ENCODE measurements at places on chromosomes 7 and 10.

GRCh38 chr7:132392713-132393112 lies 183.6 kb downstream of the PLXNA4 start:
- no peak for DNase-seq

- no peak for DNase-seq
Measured at GRCh38 chr10:24952707-24953645, 570 bp upstream of the PRTFDC1 start.

GRCh38 chr7:108059526-108059925 lies 56.6 kb upstream of the LAMB1 start:
- no peak for DNase-seq

GRCh38 chr7:33432821-33433220 lies 303.5 kb downstream of the BBS9 start:
- no peak for DNase-seq

GRCh38 chr7:126698446-126698845 lies 554.3 kb downstream of the GRM8 start:
- no peak for DNase-seq

DNA sequence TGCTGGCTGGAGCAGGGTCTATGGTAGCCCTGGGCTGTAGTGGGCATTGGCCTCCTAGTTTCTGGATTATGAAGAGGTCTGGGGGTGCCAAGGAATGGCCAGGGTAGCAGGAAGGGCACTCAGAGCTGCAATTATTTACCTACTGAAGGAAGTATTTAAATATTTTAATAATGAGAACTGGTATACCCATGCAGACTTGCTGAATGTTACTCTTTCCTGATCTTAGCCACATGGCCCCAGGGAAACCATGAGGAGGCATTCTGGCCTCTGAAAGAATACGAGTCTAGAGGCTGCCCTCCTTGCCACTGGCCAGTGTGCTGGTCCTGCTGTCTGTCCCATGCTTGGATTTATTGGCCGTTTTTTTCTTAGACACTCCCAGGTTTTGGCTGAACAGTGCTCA lies 599.7 kb downstream of the LRMDA start:
- DNase-seq, result no peak

- no peak for DNase-seq
Measured at GRCh38 chr7:47525066-47525623, 56.8 kb downstream of the TNS3 start.

- DNase-seq, result no peak
Measured at GRCh38 chr7:26857506-26858240, 6.7 kb downstream of the SKAP2 start.

DNA sequence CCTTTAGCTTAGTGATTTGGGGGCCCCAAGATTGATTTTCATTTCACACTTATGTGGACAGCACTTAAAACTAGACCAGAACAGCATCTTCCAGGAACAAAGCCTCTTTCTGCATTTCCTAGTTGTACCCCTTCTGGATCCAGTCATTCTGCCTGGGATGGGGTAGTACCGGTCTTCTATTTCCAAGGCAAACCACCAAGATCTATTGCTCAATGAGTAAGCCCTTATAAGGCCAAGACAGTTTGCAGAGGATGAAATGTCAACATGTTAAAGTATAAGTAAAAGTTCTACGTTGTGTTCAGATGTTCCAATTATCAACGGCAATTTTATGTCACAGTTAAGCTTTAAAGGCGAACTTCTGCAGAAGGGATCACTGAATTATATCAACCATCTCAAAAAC lies 106.9 kb upstream of the ZNF746 start:
- DNase-seq, result no peak

DNA sequence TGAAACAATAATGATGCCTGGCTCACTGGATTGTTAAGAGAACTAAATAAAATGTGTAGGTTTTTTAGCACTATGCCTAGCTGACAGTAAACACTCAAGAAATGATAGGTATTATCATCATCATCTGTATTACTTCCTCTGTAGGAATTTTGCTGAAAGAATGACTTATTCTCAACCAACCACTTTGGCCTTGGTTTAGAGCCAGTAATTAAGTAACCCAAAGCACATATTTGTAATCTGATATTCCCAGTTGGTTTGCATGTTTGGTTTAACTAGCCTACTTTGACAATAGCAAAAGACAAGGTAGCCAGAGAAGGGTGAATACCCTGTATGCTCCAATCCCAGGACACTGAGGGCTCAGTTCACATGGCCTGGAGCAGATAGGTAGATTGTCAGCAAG lies 34.4 kb downstream of the BCAP29 start:
- DNase-seq, result no peak

GRCh38 chr7:99579956-99580777 lies 17.9 kb upstream of the TMEM225B start:
- DNase-seq, result no peak

DNA sequence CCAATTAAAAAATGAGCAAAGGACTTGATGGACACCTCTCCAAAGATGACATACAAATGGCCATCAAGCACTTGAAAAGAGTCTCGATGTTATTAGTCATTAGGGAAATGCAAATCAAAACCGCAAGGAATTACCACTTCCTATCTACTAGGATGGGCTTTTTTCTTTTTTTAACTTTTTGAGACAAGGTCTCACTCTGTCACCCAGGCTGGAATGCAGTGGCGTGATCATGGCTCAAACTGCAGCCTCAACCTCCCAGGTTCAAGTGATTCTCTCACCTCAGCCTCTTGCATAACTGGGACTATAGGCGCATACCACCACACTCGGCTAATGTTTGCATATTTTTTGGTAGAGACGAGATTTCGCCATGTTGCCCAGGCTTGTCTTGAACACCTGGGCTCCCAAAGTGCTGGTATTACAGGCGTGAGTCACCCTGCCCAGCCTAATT lies 13.6 kb downstream of the NKX1-2 start:
- no peak for DNase-seq

GRCh38 chr10:129959544-129960480 lies 4.3 kb downstream of the EBF3 start:
- no peak for DNase-seq

GRCh38 chr10:18616337-18616736 lies 35.0 kb downstream of the NSUN6 start:
- no peak for DNase-seq

DNA sequence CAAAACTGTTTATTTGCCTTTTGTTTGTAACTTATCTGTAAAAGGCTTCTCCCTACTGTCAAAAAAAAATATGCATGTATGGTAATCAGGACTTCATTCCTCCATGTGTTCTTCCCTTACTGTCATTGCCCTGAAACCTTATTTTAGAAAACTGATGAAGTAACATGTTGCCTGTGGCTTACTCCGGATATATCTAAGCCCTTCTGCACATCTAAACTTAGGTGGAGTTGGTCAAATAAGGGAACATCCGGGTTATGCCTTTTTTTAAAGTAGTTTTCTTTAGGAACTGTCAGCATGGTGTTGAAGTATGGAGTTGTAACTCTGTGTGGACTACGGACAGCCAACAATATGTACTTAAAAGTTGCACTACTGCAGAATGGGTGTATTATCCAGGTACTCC lies 6.2 kb downstream of the SAR1A start:
- DNase-seq, result no peak

Data from epithelial cell of proximal tubule (primary cell).